ENCODE measurements at places on chromosomes 3 and 15. TPM values are rescaled to one million over a fixed set of nuclear protein-coding genes. Genes with fewer than 3 reads are reported as not detected.

Gene PSMA4
- total RNA-seq: 291 TPM

Gene TMED3
- 134 TPM for total RNA-seq

Gene CTDSPL
- total RNA-seq: 62.9 TPM

Gene CCRL2
- total RNA-seq: not detected

Gene EOMES
- total RNA-seq: not detected

Gene PPP1R14D
- total RNA-seq: not detected

Gene RAMAC
- total RNA-seq: 29.5 TPM

Gene SGO1
- 4.8 TPM for total RNA-seq

Gene CCDC13
- total RNA-seq: 0.35 TPM

Gene COPS2
- total RNA-seq: 38.9 TPM

Gene EPHB1
- total RNA-seq: not detected

Gene MRAS
- 2.7 TPM for total RNA-seq

Gene OCA2
- 0.88 TPM for total RNA-seq

Gene COX5A
- 188 TPM for total RNA-seq

Gene EIF1B
- total RNA-seq: 4.7 TPM

Gene ANKRD34C
- not detected for total RNA-seq

Gene CCDC39
- not detected for total RNA-seq

Gene THPO
- not detected for total RNA-seq

Gene KLHL40
- total RNA-seq: not detected

Gene CCR8
- not detected for total RNA-seq

Gene RBM5
- total RNA-seq: 30.3 TPM

Gene GUCA1C
- not detected for total RNA-seq

Gene SERF2
- total RNA-seq: 907 TPM

Gene ZCWPW2
- 1.7 TPM for total RNA-seq

Gene FURIN
- 106 TPM for total RNA-seq

Gene GOLGA8T
- not detected for total RNA-seq

Gene IGF2BP2
- total RNA-seq: 39.8 TPM

Gene TMOD2
- 2.7 TPM for total RNA-seq

Gene GOLGA6L6
- not detected for total RNA-seq

Gene UQCRC1
- 452 TPM for total RNA-seq

Gene LINGO1
- total RNA-seq: not detected

Gene LTF
- total RNA-seq: not detected

Gene RBP2
- total RNA-seq: not detected

Gene GABRG3
- total RNA-seq: not detected

Gene TMEM158
- 8.8 TPM for total RNA-seq

Gene LEKR1
- total RNA-seq: 0.71 TPM

Gene TRPM1
- 0.07 TPM for total RNA-seq

Gene MYZAP
- 5.1 TPM for total RNA-seq

Gene IGSF11
- total RNA-seq: 0.14 TPM

Gene VPS18
- total RNA-seq: 33.9 TPM

Gene USP19
- 41.0 TPM for total RNA-seq

Data from airway epithelial cell (primary cell).